ENCODE measurements at places on chromosomes 7 and 10.

GRCh38 chr10:29438271-29438670, 149.4 kb downstream of the LYZL1 start:
- no peak for DNase-seq

- DNase-seq = no peak
Observed at GRCh38 chr7:158811461-158811860, 17.8 kb downstream of the ESYT2 start.

- peak; percentile 61 for DNase-seq
Observed at GRCh38 chr10:60048091-60048501, 141.7 kb upstream of the CCDC6 start.

GRCh38 chr7:6221340-6222319, 50.8 kb downstream of the CYTH3 start:
- no peak for DNase-seq

DNA sequence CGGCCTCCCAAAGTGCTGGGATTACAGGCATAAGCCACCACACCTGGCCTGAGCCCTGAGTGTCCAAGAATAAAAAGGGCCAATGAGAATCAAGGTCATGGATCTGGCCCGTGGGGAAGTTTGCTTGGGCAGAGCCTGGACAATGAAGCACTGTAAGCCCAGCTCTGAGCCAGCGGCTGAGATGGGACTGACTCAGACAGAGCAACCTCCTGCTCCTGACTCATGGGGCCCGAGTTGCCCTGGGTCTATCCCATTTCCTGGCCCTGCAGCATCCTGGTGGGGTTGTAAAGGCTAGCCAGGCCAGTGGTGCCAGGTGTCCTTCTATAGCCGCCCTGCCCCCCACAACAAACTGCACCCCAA, 5.2 kb upstream of the MYH16 start:
- DNase-seq = no peak

- DNase-seq = peak; percentile 50
Observed at GRCh38 chr10:91745090-91745831, 53.0 kb upstream of the TNKS2 start.

DNA sequence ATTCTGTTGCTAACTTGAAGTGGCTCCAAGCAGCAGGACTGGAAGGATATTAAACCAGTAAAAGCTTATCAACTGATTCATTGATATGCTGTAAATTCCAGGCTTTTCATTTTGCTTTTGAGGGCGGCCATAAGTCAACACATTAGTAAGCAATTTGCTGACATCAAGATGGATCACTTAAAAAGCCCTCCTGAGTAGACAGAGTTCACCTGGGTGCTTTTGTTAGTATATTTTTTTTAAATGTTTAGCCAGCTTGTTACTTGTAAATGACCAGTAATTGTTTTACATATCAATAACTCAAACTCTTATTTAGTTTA, 26.5 kb downstream of the RNF32 start:
- no peak for DNase-seq

DNA sequence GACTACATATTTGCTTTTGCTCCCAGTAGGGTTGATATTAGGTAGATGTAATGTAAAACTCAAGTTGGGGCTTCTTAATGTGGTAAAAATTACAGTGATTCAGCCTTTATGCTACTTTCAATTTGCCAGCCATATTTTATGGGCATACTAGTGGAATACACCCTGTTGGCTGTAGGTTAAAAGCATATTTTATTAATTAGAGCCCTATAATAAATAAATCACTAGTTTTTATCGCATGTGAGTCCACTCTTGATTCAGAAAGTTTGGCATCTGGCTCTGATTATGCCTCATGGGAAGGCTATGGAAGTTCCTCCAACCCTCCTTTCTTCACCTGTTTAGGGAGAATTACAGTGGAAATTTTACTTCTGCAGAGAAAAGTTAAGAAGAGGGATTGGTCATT, 390.9 kb downstream of the GATA3 start:
- DNase-seq = no peak

- no peak for DNase-seq
Observed at GRCh38 chr10:82091413-82091812, 216.4 kb downstream of the NRG3 start.

GRCh38 chr10:30697806-30698205, 68.3 kb upstream of the LYZL2 start:
- DNase-seq = no peak

GRCh38 chr7:145031162-145031561, 195.3 kb upstream of the TPK1 start:
- DNase-seq = no peak

DNA sequence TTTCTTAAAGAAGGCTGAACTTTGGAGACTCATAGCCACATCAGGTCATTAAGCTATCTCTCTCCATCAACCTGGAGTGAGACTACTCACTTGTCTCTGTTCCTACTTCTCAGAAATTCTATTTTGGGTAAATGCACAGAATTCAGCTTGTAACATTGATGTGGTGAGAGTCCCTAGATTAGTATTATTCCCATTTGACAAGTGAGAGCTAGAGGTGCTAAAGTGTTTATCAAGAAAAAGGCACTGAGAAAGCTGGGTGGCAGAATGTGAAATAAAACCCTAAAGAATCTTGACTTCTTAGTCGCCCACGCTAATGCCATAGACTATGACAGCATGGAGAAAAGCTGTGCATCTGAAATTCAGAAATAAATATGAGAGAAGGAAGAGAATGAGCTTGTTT, 73.4 kb upstream of the PDCD4 start:
- DNase-seq = no peak

DNA sequence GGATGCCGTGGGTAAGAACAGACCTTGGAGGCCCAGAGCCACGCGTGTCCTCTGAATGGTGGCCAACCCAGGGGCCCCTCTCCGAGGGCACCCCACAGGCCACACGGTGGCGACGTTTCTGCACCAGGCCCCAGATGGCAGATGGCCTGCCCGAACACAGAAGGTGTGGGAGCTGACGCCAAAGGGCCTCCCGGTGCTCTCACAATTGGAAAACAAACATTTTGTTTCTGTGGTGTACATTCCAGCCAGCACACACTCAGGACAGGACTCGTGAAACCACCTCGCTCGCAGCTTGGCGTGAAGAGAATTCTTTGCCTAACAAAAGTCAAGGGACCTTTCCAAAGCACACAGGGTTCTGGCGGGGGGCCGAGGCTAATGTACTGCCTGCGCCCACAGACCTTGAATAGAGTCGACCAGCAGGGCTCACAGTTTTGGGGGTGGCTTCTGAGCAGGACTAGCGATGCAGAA, 112.1 kb downstream of the FAM53B start:
- DNase-seq = peak; percentile 76

DNA sequence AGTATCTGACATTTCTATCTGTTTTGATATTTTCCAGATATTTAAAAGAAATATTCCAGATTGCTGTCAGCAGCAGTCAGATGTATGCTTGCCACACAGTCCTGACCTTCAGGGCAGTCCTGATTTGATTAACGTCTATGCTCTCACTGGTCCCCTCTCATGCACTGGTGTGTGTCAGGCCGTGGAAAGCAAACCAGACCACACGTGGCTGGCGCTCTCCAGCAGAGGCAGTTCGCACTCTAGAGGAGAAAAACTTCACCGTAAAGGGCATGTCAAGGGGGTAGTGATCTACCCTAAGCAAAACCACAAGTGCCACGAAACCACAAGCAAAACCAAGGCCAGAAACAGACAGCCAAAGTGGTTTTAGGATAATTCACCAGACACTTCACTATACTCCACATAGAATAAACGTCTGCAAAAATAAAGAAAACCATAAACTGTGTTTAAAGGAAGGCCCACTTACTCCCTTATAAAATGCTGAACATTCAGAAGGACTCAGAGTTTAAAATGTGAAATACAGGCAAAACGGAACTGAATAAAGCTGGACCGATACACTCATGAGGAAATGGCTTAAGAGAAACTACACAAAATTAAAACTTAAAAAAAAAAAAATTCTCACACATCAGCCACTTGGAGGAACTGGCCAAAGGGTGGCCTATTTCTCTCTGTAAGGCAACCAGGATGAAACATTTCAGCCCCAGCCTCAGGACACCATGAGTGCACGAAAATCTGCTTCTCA, 26.4 kb downstream of the PARP12 start:
- no peak for DNase-seq

- peak; percentile 72 for DNase-seq
Observed at GRCh38 chr10:23994459-23995046, 214.4 kb upstream of the KIAA1217 start.

DNA sequence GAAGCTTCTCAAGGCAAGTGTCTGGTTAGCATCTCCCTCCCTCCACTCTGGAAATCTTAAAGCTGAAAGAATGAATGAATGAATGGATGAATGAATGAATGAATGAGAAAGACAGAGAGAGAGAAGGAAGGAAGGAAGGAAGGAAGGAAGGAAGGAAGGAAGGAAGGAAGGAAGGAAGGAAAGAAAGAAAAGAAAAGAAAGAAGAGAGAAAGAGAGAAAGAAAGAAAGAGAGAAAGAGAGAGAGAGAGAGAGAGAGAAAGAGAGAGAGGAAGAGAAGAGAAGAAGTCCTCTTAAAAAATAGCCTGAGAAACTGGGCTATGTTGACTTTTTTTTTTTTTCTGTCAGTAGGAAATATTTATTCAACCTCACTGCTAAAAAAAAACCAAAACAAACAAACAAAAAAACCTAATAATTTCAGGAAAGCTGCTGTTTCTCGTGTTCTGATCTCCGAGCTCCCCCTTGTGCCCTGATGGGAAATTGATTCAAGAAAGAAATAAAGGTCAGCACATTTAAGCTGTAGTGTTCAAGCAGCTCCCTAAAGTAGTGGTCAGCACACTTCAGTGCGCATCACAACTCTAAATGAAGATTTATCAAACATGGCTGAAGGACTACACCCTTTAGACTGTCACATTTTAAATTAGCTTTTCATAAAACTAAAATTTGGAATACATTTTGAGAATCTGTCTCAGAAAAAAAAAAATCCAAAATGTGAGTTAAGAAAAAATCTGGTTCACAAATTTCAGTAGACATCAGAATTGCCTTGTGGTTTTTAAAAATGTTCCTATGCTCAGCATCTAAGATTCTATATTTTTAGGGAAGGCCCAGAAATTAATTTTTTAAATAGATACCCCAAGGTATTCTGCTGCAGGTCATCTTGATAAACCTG, 154.3 kb downstream of the ELAPOR2 start:
- DNase-seq = peak; percentile 21

- peak; percentile 59 for DNase-seq
Observed at GRCh38 chr10:50614444-50615137, 9.2 kb downstream of the SGMS1 start.

DNA sequence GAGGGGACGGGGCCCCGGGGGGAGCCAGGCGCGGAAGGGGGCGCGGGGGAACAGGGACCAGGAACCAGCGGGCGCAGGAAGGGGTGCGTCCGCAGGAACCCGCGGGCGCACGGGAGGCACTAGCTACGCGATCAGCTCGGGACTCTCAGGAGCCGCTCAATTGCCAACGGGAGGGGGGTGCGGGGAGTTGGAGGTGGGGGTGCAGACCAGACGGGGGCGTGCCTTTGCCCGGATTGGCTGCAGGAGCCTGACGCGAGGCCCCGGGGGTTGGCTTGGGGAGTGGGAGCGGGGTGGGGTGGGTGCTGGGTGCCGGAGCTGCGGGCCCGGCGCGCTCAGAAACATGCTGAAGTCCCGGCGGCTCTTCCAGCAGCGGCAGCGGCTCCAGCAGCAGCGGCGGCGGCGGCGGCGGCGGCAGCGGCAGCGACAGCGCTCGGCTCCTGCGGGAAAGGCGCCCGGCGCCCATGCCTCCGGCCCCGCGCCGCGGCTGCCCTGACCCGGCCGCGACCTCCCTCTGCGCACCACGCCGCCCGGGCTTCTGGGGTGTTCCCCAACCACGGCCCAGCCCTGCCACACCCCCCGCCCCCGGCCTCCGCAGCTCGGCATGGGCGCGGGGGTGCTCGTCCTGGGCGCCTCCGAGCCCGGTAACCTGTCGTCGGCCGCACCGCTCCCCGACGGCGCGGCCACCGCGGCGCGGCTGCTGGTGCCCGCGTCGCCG, at the start of gene ADRB1:
Gene ADRB1 (plus strand): TSS at position 335 of the 715 bp plus-strand sequence. CDS start 267 bp downstream, at position 602.
- DNase-seq = peak; percentile 88

DNA sequence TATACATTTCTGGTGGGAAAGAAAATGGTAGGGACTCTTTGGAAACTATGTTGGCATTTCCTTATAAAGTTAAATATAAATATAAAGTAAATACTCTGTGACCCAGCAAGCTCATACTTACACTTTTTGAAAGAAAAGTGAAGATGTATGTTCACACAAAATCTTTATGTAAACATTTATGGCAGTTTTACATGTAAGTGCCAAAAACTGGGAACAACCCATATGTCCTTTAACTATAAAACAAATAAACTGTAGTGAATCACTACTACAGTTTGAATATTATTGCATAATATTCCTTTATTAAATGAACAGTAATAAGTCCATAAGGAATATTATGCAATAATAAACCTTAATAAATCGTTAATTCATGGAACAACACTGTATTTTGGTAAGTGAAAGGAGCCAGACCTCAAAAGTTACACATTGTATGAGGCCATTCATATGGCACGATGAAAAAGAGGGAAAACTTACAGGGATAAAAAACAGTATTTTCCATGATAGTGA, 1660.3 kb upstream of the LRRTM3 start:
- no peak for DNase-seq

- DNase-seq = peak; percentile 63
Observed at GRCh38 chr10:121112579-121113384, 261.6 kb downstream of the WDR11 start.

DNA sequence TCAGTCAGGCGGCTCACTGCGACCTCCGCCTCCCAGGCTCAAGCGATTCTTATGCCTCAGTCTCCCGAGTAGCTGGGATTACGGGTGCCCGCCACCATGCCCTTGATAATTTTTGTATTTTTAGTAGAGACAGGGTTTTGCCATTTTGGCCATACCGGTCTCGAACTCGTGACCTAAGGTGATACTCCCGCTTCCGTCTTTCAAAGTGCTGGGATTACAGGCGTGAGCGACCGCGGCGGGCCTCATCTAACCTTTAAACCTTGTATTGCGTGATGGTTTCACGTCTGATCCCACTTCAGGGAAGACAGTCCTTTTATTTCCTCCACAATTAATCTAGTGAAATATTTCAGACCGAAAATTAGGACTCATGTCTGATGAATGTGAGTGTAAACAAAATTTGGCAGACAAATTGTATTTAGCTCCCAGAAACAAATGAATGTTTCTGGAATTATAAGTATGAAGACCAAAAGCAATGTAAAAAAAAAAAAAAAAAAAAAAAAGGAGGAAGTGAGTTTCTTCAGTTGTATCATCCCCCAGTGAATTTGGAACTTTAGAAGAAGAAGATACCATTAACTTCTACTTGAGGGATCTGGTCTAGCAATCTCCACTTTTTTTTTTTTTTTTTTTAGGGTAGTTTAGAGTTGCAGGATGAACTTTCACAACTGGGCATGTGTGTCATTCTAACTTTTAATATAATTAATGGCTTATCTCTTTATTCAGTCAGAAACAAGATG, 1.6 kb downstream of the NUP42 start:
- no peak for DNase-seq

- DNase-seq = no peak
Observed at GRCh38 chr10:60517805-60518204, 128.1 kb upstream of the ANK3 start.

DNA sequence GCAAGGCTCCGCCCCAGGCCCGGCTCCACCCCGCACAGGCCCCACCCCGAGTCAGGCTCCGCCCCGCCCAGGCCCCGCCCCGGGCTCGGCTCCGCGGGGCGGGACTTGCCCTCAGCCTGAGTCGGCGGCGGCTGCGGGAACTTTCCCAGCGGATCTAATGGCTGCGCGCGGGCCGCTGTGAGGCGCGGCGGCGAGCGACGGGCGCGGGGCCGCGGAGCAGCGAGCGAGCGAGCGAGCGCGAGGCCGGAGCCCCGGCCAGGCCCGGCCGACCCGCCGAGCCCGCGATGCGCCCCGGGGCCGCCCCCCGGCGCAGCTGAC, at the start of gene INPP5A:
Gene INPP5A (plus strand): TSS at position 104 of the 318 bp plus-strand sequence. CDS start 310 bp downstream, outside the sequence.
- DNase-seq = no peak
